ENCODE measurements at places on chromosomes 3 and 15.
A peak's percentile ranks its signal among the peaks of the same experiment; 100 is the strongest.

DNA sequence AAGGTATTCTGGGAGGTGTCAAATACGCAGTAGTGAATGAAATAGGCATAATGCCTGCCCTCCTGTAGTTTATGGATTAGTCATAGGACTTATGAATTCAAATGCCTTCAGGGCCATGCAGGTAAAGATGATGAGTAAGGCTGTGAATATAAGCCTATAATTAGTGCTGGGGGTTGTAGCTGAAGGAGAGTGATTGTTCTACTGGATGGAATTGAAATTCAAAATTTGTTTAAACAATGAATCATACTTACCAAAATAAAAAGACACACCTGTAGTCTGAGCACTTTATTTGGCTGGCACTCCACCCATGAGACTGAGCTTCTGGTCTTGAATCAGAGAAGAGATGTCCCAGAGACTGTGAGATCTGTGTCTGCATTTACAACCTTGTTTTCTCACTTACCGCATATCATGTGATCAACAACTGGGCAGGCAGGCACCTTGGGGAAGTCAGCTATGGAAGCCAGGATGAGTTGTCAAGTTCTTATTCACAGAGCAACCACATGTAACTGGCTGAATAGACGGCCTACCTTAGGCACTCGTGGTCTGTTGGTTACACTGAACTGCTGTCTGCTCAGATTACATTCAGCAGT, 291.8 kb downstream of the NAALADL2 start:
- peak; percentile 23 for DNase-seq

DNA sequence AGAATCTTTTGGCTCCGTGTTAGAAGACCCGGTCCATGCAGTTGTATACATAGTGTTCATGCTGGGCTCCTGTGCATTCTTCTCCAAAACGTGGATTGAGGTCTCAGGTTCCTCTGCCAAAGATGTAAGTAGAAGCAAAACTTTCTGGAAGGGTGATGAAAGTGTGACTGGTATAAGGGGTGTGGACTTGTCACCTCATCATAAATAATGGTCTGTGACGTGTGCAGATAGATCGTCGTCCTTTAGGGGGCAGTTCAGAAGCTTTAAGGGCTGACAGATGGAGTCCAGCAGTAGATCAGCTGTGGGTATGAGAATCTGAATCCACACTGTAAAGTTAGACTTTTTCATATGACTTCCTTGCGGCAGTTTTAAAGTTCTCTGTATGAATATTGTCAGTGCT, 15.3 kb downstream of the SEC61A1 start:
- no peak for DNase-seq

DNA sequence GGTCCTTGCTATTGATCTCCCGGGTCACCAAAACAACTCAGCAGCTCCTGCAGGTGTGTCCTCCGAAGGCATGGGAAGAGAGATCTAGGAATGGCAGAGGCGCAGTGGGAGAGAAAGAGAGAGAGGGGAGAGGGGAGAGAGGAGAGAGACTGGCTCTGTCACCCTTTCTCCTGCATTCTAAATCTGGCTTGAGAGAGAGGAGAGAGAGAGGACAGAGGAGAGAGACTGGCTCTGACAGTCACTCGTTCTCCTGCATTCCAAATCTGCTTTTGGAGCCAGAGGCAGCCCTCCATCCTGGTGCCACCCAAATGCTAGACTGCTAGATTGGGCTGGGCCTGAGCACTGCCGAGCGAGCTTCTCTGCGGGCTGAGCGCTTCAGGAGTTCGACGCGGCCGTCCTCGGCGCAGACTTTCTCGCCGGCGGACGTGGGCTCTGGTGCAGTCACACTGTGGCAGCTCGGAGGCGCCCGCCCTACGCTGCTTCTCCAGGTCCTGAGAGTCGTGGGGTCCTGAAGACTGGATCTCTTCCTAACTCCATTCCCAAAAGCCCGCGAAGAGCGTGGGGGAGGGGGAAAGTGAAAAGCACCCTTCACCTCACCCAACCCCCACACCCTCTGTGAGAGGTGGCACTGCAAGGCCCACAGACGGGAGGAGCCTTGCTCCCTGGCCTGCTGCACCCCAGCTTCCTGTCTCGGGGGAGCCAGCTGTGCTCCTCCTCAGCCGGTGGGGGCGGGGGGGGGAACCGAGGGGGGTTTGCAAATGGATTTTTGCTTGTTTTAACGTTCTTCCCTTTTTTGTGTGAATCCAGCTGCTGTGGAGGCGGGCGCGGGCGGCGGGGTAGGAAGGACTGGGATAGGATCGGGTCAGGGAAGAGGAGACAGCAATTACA, 222.3 kb downstream of the MEIS2 start:
- no peak for DNase-seq

DNA sequence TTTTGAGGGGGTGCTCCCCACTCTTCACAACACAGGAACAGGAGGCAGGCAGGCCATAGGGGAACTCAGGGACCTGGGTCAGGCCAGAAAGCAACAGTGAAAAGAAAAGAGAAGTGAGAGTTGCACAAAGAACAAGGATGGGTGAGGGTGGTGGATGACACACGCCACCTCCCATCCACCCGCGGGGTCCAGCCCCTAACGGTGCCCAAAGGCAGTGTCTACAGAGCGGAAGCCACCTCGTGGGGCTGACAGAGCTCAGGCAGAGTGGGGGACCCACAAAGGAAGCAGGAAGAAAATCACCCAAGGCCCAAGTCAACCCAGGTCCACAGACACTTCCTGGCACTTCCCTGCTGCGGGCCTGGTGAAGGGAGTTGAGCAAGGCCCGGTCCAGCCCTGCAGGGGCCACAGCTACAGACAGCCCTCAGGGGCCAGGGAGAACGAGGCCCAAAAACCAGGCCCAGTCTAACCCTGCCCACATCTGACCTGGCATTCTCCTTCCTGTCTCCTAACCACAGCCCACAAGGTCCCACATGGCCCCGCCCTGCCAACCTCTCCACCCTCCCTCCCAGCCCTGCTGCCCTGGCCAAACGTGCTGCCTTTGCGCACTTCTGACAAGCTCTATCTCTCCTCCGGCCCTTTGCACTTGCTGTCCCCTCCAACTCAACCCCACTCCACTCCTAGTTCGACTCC, 5.9 kb downstream of the NUP210 start:
- DNase-seq: no peak

- no peak for DNase-seq
Measured at GRCh38 chr3:65342084-65342683, 654.4 kb upstream of the ADAMTS9 start.

DNA sequence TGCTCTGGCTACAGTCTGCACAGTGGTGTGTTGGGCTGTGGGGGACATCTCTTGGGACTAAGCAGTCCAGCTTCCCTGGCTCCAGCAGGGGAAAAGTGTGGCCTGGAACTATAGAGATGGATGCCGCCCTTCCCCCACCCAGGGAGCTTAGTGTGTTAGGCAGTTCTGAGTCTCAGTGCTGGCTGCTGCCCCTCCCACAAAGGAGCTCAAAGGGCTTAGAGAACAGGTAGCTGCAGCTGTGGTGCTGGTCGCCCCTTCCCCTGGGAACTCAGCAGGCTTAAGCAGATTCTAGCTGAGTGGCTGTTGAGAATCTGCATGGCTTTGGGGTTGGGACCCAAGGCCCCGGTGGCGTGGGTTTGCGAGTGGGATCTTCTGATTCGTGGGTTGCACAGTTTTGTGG, 190.8 kb downstream of the PDCD6IP start:
- no peak for DNase-seq
